ENCODE measurements at places on chromosomes 2 and 18. TPM values are rescaled to one million over a fixed set of nuclear protein-coding genes. Genes with fewer than 3 reads are reported as not detected.

Gene SCN2A
- 0.26 TPM for total RNA-seq

Gene IL18R1
- 3.1 TPM for total RNA-seq

Gene SMYD5
- 21.3 TPM for total RNA-seq

Gene TWIST2
- 63.5 TPM for total RNA-seq

Gene SIGLEC15
- total RNA-seq, result 1.0 TPM

Gene C2orf78
- not detected for total RNA-seq

Gene SLC9A4
- not detected for total RNA-seq

Gene NRP2
- 35.7 TPM for total RNA-seq

Gene MC4R
- total RNA-seq, result not detected

Gene SLC9A2
- not detected for total RNA-seq

Gene CLHC1
- total RNA-seq, result 10.6 TPM

Gene MAP2
- total RNA-seq, result 4.6 TPM

Gene TNFRSF11A
- total RNA-seq, result under 0.01 TPM

Gene TMEM198
- 9.2 TPM for total RNA-seq

Gene VWC2L
- not detected for total RNA-seq

Gene FAM98A
- total RNA-seq, result 18.1 TPM

Gene MOGAT1
- not detected for total RNA-seq

Gene MEIS1
- total RNA-seq, result 117 TPM

Gene AGXT
- total RNA-seq, result not detected
